ENCODE measurements at places on chromosomes 2 and 18. TPM values are rescaled to one million over a fixed set of nuclear protein-coding genes. Genes with fewer than 3 reads are reported as not detected.

- no peaks in the 10 kb centered on the region for H3K36me3 ChIP-seq
- no peak overlapping the region for H3K4me3 ChIP-seq
- H3K27ac ChIP-seq, result no peak overlapping the region
- H3K27me3 ChIP-seq, result no peaks in the 10 kb centered on the region
Observed at GRCh38 chr2:196808083-196808665, 981 bp downstream of the C2orf66 start.

DNA sequence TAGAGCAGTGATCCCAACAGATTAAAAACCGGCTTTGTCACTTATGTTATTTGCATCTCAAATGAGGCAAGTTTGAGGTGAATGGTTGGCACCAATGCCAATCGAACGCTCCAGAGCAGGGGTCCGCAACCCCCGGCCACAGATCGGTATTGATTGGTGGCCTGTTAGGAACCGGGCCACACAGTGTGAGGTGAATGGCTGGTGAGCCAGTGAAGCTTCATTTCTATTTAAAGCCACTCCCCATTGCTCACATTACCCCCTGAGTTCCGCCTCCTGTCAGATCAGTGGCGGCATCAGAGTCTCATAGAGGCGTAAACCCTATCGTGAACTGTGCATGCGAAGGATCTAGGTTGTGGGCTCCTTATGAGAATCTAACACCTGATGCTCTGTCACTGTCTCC is 132.0 kb downstream of the TMEM182 start:
- no peaks in the 10 kb centered on the region for H3K27me3 ChIP-seq
- DNase-seq, result no peak
- H3K4me1 ChIP-seq, result no peaks in the 10 kb centered on the region
- H3K36me3 ChIP-seq, result no peaks in the 10 kb centered on the region
- H3K27ac ChIP-seq, result no peak overlapping the region
- no peak overlapping the region for H3K4me3 ChIP-seq

GRCh38 chr2:29449499-29449898 is 334.3 kb downstream of the CLIP4 start:
- H3K4me3 ChIP-seq, result no peak overlapping the region
- no peak overlapping the region for H3K27ac ChIP-seq
- no peak for DNase-seq
- no peaks in the 10 kb centered on the region for H3K36me3 ChIP-seq
- H3K27me3 ChIP-seq, result no peaks in the 10 kb centered on the region

GRCh38 chr18:56659111-56659510 is 8.0 kb downstream of the WDR7 start:
- no peak for DNase-seq
- H3K27me3 ChIP-seq, result no peaks in the 10 kb centered on the region
- no peak overlapping the region for H3K27ac ChIP-seq
- no peak overlapping the region for H3K4me3 ChIP-seq

GRCh38 chr2:240819858-240820606 is at the start of gene KIF1A:
Gene KIF1A, minus strand, starts transcription at chr2:240820219. Its CDS starts 22,467 bp downstream, at chr2:240797752.
- peak within 1 kb of the TSS; percentile 18 for H3K4me3 ChIP-seq
- no peaks in the 10 kb centered on the region for H3K4me1 ChIP-seq
- peaks cover 5% of the 10 kb centered on the region for H3K27me3 ChIP-seq
- no peaks in the 10 kb centered on the region for H3K36me3 ChIP-seq

GRCh38 chr2:128973566-128973965 is 654.9 kb upstream of the HS6ST1 start:
- H3K4me1 ChIP-seq, result no peaks in the 10 kb centered on the region
- no peaks in the 10 kb centered on the region for H3K36me3 ChIP-seq
- H3K27me3 ChIP-seq, result no peaks in the 10 kb centered on the region
- H3K27ac ChIP-seq, result no peak overlapping the region
- H3K4me3 ChIP-seq, result no peak overlapping the region
- DNase-seq, result no peak

DNA sequence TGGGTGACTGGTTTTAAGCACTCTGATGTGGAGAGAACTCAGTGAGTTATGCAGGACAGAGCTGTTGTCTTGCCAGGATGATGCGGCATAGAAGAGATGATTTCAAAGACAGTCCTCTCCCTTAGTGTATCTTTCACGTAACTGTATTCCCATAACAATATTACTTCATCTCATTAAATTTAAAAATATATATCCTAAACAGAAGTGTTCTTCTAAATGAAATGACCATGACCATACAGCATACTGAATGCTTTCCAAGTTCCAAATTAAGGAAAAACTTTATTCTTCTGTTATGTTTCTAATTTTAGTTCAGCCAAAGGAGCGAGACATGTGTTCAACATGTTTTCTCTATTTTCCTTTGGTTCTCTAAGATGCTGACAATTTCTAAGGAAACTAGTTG is 600.1 kb upstream of the FSHR start:
- no peak overlapping the region for H3K4me3 ChIP-seq
- no peak for DNase-seq
- H3K4me1 ChIP-seq, result no peaks in the 10 kb centered on the region

- H3K27me3 ChIP-seq, result no peaks in the 10 kb centered on the region
- DNase-seq, result no peak
- H3K27ac ChIP-seq, result no peak overlapping the region
- H3K4me3 ChIP-seq, result no peak overlapping the region
- no peaks in the 10 kb centered on the region for H3K36me3 ChIP-seq
Observed at GRCh38 chr2:234212534-234212933, 162.0 kb downstream of the SPP2 start.

DNA sequence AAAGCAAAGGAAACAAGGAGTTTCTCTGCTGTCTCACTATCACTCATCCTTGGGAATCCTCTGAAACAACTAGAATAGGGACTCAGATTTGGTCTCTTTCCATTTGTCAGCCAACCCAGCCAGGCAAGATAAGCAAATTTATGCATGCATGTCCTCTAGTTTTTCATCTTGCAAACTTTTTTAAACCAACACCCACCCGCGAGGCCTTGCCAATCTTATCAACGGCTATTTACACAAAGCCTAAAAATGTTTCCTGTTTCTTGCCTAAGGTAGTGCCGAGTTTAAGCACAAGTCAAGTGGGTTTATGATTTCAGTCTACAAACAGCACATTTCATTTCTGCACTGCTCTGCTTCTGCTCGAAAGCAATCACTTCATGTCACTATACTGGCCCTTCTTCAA is 240.9 kb downstream of the STK39 start:
- no peak for DNase-seq
- H3K36me3 ChIP-seq, result no peaks in the 10 kb centered on the region
- no peak overlapping the region for H3K4me3 ChIP-seq
- peaks cover 4% of the 10 kb centered on the region for H3K4me1 ChIP-seq
- H3K27me3 ChIP-seq, result no peaks in the 10 kb centered on the region

DNA sequence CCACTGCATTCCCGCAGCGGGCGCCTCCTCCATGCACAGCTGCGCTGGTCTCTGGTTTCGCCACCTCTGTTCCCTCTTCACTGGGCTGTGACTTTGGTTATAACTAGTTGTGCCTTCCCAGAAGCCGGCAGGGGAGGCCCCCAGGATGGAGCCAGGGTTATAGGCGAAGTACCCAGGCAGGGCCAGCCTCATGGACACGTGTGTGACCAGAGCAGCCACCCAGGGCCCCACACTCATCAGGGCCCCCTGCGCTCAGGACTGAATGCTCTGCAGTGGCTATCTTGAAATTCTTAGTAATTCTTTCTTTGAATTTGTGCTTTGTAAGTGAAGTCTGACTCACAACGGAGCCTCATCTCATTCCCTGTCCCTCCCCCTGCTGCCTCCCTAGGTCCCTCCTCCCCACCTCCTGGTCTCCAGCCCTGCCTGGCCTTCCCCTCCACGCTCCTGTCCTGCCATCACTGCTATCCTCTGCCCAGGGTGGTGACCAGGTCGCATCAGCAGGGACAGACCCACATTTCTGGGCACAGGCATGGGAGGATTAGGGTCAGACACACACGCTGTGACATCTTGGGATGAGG is 38.1 kb upstream of the LBH start:
- H3K27ac ChIP-seq, result no peak overlapping the region
- H3K4me1 ChIP-seq, result no peaks in the 10 kb centered on the region
- DNase-seq, result no peak
- H3K27me3 ChIP-seq, result no peaks in the 10 kb centered on the region
- no peaks in the 10 kb centered on the region for H3K36me3 ChIP-seq
- no peak overlapping the region for H3K4me3 ChIP-seq

- H3K27me3 ChIP-seq, result no peaks in the 10 kb centered on the region
- no peak overlapping the region for H3K27ac ChIP-seq
- H3K4me1 ChIP-seq, result no peaks in the 10 kb centered on the region
Observed at GRCh38 chr2:70043252-70043875, 43.9 kb upstream of the PCBP1 start.

DNA sequence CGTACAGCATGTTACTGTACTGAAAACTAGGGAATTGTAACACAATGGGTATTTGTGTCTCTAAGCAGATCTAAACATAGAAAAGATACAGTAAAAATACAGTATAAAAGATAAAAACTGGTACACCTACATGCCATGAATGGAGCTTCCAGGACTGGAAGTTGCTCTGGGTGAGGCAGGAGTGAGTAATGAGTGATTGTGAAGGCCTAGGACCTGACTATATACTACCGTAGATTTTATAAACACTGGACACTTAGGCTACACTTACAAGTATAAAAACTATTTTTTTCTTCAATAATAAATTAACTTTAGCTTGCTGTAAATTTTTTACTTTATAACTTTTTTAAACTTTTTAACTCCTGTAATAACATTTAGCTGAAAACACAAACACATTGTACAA is 324.4 kb upstream of the TNP1 start:
- no peak for DNase-seq
- H3K27me3 ChIP-seq, result no peaks in the 10 kb centered on the region
- no peak overlapping the region for H3K4me3 ChIP-seq
- H3K27ac ChIP-seq, result no peak overlapping the region

DNA sequence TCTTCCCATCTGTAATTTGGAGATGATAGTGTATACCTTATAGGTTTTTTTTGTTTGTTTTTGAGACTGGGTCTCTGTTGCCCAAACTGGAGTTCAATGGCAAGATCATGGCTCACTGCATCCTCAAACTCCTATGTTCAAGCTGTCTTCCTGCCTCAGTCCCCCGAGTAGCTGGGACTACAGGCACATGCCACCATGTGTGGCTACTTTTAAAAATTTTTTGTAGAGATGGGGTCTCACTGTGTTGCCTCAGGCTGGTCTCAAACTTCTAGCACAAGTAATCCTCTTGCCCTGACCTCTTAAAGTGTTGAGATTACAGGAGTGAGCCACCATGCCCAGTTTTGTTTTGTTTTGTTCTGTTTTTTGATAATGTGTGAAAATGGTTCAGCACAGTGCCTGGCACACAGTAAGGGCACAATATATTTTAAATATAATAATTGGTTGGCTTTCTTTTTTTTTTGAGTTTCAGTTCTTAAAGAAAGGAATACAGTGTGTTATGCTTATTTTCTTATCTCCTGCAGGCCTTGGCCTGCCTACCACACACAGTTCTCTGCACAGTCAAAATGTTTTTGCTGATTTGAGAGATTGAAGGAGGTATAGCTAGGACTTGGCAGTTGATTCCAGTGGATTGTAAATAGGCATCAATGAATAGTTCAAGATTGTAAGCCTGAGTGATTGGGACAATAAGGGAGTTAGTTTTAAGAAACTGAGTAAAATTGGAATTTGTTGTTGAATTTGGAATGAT is 6.1 kb downstream of the ACTR3 start:
- no peaks in the 10 kb centered on the region for H3K36me3 ChIP-seq
- H3K27ac ChIP-seq, result no peak overlapping the region
- DNase-seq, result no peak
- H3K4me3 ChIP-seq, result no peak overlapping the region
- peaks cover 1% of the 10 kb centered on the region for H3K4me1 ChIP-seq
- H3K27me3 ChIP-seq, result no peaks in the 10 kb centered on the region

DNA sequence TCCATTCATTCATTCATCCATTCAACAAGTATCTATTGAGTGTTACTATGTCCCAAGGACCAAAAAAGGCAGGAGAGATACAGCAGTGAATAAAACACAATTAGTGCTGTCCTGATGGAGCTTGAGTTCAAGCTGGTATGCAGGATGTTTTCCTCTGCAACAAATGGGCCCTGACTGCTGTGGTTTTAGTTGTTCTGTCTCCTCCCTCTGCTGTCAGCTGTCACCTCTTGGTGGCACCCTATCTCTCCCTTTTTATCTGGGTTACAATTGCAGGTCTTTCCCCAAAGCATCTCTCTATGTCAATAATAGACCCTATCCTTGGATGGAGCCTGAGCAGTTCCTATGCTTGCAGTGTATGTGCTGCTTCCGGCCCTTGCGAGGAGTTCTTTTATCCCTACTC is 304.8 kb downstream of the PDE11A start:
- no peaks in the 10 kb centered on the region for H3K4me1 ChIP-seq
- H3K27me3 ChIP-seq, result no peaks in the 10 kb centered on the region
- H3K27ac ChIP-seq, result no peak overlapping the region
- no peaks in the 10 kb centered on the region for H3K36me3 ChIP-seq

- H3K4me1 ChIP-seq, result no peaks in the 10 kb centered on the region
- H3K27ac ChIP-seq, result peak overlapping the region; percentile 89
- H3K4me3 ChIP-seq, result no peak overlapping the region
- no peaks in the 10 kb centered on the region for H3K36me3 ChIP-seq
Observed at GRCh38 chr2:109448207-109448606, 165.6 kb downstream of the SEPTIN10 start.

GRCh38 chr2:10775831-10776230 is 36.8 kb downstream of the PDIA6 start:
- no peak overlapping the region for H3K27ac ChIP-seq
- no peak overlapping the region for H3K4me3 ChIP-seq
- no peak for DNase-seq
- H3K4me1 ChIP-seq, result no peaks in the 10 kb centered on the region

- H3K27me3 ChIP-seq, result no peaks in the 10 kb centered on the region
- H3K4me1 ChIP-seq, result peaks cover 5% of the 10 kb centered on the region
- DNase-seq, result no peak
- no peak overlapping the region for H3K4me3 ChIP-seq
Observed at GRCh38 chr2:237306083-237306786, 107.7 kb downstream of the COL6A3 start.

GRCh38 chr18:79013869-79014268 is 34.3 kb downstream of the SALL3 start:
- no peaks in the 10 kb centered on the region for H3K27me3 ChIP-seq
- no peaks in the 10 kb centered on the region for H3K36me3 ChIP-seq
- no peak overlapping the region for H3K27ac ChIP-seq
- H3K4me1 ChIP-seq, result no peaks in the 10 kb centered on the region
- no peak for DNase-seq

DNA sequence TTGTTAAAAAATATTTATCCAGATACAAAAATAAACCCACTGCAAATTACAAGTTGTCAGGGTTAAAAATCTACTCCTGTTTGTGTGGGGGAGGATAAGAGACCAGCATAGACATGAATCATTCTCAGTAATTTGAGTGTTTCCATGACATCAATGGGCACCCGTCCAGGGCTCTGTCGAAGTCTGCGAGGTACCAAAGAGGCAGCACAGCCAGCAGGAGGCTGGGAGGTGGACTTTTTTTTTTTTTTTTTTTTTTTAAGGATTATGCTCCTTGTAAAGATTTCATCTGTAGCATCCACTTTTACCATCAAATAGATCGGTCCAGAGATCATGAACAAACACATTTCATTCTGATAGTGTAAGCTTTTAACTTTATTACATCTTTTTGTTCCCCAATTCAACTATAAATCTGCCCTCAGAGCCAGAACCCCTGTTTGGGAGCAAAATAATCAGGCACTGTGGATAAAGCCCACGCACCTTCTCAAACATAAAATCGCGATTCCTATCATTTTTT is 182.0 kb downstream of the TCF4 start:
- H3K4me1 ChIP-seq, result no peaks in the 10 kb centered on the region
- H3K4me3 ChIP-seq, result no peak overlapping the region
- no peaks in the 10 kb centered on the region for H3K27me3 ChIP-seq
- H3K27ac ChIP-seq, result peak overlapping the region; percentile 48
- no peaks in the 10 kb centered on the region for H3K36me3 ChIP-seq
- peak; percentile 91 for DNase-seq

- no peak overlapping the region for H3K4me3 ChIP-seq
- no peak for DNase-seq
- no peaks in the 10 kb centered on the region for H3K36me3 ChIP-seq
- H3K27ac ChIP-seq, result no peak overlapping the region
Observed at GRCh38 chr2:64485961-64486360, 32.0 kb downstream of the LGALSL start.

KANSL3 gene
- 49.9 TPM for total RNA-seq

ACTG2 gene
- 1,843 TPM for total RNA-seq

CELF4 gene
- total RNA-seq, result not detected
